ENCODE measurements at places on chromosomes 5 and 9.
A peak's percentile ranks its signal among the peaks of the same experiment; 100 is the strongest.

DNA sequence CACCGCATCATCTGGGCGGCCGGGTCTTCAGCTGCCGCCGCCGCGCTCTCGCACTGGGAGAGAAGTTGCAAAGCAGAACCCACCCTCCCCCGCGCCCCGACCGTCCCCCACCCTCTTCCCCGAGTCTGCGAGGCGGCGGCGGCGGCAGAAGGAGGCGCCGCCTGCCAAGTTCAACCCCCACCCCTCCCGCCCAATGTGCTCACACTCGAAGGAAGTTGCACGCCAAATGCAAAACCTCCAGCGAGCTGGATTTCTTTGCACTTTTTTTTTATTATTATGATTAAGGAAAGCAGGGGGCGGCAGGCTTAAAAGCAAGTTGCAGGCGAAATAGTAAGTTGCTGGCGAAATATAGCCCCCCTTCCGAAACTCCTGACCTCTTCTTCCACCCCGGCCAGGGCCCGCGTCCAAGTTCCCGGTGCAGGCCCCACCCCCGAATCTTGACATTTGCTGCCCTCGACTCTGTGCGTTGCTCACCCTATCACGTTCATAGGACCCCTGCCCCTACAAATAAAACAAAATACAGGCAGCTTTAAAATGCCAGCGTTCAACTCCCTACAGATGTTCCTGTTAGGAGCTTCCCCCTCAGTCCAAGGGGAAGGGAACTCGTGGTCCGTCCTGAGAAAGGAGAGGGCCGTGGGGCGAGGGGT, 1.1 kb upstream of the NR3C1 start:
- DNase-seq = peak; percentile 90

DNA sequence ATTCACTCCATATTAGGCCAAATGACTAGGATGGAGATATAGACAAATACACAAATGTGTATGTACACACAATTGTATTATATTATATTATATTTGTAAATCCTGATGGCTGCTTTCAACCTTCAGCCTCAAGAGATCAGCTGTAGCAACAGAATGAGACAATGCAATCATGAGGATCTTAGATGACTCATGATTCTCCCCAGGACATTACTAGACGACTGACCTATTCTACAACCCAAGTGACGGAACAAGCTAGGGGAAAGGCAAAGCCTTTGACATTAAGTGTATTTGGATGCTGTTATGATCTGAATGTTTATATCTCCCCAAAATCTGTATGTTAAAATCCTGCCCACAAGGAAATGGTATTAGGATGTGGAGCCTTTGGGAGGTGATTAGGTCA, 66.5 kb downstream of the COX7C start:
- no peak for DNase-seq

DNA sequence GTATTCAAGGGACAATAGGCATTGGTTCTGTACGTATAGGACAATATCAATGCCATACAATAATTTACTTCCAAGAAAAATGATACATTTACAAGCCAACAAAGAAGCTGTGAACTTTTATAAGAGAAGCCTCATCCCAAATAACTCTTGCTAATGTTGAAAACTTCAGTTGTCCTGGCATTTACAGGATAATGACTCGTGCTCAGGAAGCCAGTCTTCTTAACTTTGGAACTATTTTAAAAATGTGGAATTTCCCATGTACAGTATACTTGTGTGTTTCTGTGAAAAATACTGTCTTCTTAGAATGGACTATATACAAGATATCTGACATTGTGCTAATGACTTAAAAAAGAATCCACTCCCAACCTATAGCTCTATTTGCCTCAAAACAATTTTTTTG, 1479.3 kb upstream of the CDH9 start:
- no peak for DNase-seq

DNA sequence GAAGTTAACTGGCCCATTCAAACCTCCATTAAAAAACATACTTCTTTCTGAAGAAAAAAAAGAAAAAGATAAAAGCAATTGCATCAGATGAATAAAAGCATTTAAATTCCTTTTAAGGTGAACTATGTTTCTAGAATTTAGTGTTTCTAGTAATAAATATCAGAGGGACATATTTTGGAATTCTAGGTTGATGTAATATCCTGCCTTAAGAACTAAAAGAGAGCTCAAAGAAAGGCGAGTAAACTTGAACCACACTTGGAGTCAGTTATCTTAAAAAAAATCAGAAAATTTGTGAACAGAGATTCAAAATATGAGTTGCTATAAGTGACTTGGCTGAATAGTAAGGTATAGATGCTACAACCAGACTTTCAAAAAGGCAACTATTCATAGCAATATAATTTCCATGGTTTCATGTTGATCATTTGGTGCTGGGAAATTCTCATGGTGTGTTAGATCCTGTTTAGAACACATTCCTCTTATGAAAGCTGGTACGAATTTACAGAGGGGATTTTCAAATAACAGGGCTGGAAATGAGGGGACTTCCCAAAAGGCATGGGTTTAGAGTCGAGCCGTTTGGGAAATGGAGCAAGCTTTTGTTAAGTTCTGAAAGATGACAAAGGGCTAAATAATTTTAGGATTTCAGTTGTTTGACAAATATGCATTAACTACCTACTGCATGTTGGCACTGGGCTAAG, 37.6 kb upstream of the RAI14 start:
- no peak for DNase-seq

GRCh38 chr5:79488058-79488457, 25.9 kb downstream of the HOMER1 start:
- no peak for DNase-seq

- no peak for DNase-seq
These were observed 87.5 kb downstream of the TRPM6 start for GRCh38 chr9:74800226-74800625.

- no peak for DNase-seq
These were observed 126.2 kb downstream of the SAXO1 start for GRCh38 chr9:18906656-18907395.

DNA sequence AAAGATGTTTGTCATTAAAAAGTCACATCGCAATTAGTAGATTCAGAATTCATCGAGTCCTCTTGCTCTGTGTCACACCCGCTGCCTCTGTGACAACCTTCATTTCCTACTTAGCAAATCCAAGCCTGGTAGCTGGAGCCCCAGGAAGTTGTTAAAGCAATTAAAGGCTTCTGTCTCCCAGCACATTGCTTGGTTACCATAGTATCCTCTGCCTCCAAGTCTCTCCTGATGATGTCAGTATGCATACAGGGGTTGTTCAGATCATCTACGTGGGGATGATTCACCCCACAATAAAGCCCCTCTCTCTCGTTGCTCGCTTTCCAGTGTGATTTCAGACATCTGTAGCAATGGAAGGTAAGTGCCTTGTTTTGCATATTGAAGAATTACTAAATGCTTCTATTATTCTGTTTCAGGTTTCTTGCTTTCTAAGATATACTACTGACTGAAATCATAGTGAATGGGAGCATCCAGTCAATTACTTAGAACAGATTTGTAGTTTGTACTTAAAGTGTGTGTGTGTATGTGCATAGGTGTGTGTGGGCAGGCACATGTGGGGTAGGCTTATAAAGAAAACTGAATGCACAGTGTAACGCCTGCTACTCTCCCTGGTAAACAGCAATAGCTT, 52.9 kb downstream of the PAM start:
- no peak for DNase-seq

- no peak for DNase-seq
These were observed 49.0 kb upstream of the LMX1B start for GRCh38 chr9:126564716-126565115.

- no peak for DNase-seq
These were observed 78.4 kb downstream of the RXRA start for GRCh38 chr9:134404376-134405358.

DNA sequence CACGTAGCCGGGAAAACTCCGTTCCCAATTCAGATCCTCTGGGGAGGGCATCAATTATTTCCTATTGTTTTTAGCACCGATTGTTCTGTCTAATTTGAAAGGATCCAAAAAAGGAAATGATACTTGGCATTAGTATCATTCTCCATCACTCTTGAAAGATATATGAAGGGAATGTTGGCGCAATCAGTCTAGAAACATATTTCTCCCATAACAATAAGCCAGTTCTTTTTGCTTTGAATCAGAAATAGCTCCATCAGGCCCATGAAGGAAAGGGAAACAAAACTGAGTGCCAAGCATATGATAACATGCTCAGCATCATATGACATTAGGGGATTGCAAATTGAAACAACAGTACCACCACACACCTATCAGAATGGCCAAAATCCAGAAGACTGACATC, 39.8 kb downstream of the SRD5A1 start:
- no peak for DNase-seq

DNA sequence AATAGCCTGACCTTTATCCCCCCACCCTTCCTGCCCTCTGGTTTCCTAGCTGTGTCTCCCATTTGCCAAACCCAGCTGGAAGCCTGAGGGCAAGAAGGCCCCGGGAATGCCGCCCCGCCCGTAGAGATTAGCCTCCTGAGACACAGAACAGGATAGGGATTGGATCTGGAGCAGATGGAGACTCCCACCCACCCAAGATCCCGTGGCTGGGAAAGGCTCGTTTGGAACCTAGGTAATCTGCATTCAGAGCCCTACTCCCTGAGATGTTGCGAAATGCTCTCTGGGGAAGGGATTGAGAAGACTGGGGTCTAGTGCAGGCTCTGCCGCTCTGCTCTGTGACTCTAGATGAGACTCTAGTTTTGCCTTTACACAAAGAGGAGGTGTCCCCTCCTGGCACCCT, 10.9 kb downstream of the AQP3 start:
- no peak for DNase-seq

DNA sequence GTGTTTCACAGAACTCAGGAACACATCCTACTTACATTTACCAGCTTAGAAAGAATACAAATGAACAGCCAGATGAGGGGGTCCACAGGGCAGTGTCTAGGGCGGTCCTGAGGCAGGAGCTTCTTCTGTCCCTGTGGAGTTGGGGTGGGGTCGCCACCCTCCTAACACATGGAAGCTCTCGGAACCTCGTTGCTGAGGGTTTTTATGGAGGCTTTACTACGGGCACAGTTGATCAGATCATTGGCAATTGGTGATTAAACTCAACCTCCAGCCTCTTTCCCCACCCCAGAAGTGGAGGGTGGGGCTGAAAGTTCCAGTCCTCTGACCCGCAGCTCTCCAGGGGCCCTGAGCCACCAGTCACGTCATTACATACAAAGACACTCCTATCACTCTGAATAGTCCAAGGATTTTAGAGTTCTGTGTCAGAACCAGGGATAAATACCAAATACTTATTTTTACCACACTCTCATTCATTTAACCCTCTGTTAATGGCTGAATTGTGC, 156.9 kb downstream of the COL23A1 start:
- DNase-seq = no peak

DNA sequence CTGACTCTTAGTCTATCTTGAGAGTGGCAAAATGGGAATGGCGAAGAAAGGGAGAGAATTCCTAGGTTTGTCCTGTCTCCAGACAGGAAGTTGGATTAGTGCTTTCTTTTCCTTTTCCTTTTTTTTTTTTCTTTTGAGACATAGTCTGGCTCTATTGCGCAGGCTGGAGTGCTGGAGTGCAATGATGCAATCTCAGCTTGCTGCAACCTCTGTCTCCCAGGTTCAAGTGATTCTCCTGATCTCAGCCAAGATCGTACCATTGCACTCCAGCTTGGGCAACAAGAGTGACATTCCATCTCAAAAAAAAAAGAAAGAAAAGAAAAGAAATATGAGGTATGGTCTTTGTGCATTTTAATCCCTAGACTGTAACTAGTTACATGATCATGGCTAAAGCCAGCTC, 12.6 kb upstream of the KIF27 start:
- no peak for DNase-seq

DNA sequence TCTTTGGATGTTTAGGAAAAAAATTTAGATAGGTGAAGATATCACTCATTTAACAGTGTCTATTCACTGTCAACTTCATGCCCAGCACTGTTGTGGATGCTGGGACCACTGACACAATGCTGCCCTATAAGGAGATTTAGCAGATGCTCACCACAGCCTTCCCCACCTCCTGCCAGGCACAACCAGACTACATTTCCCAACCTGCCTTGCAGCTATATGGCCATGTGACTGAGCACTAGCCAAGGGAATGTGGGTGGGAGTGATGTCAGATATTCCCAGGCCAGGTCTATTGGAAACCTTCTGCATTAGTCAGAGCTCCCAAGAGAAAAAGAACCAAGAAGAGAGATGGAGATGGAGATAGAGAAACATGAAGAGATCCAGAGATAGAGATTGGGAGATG, 302.6 kb upstream of the TAS2R1 start:
- DNase-seq = no peak

- DNase-seq = no peak
These were observed 18.8 kb downstream of the GLE1 start for GRCh38 chr9:128523199-128523925.

GRCh38 chr5:90014420-90014819, 395.1 kb downstream of the CETN3 start:
- DNase-seq = no peak

GRCh38 chr5:154866841-154867240, 8.4 kb downstream of the CNOT8 start:
- no peak for DNase-seq

DNA sequence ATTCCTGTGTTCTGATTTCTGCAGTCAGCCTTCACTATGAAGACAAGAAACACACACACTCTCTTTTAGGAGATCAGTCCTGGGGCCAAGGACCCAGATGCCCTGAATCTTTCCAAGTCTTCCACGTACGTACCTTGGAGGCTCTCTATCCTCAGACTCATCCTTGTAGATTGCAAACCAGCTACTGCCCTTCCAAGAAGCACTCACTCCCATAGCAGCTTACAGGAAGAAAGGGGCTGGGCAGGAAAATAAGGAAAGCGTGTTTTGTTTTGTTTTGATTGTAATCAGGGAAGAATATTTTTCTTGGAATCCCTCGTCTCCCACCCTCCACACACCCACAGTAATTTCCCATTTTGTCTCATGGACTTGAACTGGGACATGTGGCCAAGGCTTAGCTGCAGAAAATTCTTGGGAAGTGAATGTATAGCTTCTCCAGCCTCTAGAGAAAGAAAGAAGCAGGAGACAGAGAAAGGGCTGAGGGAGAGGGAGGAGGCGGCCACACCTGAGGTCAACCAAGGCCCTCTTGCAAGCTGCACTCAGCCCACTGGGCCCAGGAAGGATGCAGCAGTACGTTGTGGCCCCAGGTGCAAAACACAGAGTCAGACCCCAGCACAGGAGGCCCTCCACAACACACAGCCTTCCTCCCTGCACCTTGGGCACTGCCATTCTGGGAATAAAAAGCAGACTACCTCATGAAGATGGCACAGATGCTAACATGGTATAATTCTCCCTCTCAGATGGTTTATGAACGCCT, 29.9 kb downstream of the IRX2 start:
- no peak for DNase-seq

DNA sequence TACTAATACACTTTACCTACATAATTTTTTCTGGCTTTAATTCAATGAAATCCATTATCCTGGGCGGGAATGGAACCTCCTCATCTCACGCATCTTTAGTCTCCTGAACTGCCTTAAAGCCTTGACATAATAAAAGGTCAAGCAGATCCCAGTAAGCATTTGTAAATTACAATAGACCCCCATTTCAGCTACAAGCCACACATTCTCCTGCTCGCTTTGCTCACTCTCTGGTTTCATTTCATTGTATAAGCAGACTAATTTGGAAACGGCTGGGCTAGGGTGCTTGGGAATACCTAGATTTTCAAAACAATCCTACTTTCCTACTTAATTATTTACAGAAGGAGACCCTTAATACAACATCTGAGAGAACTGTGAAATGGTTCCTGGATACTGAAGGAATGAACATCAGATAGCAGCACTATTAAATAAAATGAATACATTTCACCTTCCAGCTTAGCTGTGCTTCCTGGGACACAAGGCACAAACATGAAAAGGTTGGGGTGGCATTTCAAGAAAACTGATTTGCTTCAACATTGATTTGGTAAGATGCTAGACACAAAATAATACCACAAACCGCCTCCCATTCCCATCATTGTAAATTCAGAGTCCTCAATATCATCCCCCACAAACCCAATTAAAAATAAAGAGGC, 1.5 kb downstream of the JAKMIP2 start:
- DNase-seq = no peak

All from NCI-H446 (cell line).